ENCODE measurements at places on chromosomes 5 and 9.

GRCh38 chr9:76316069-76316468 is 78.2 kb downstream of the RFK start:
- no peak for DNase-seq

GRCh38 chr9:115213818-115214334 is 95.9 kb upstream of the TNC start:
- no peak for DNase-seq

GRCh38 chr9:33232815-33233214 is 7.2 kb upstream of the SPINK4 start:
- DNase-seq, result no peak

DNA sequence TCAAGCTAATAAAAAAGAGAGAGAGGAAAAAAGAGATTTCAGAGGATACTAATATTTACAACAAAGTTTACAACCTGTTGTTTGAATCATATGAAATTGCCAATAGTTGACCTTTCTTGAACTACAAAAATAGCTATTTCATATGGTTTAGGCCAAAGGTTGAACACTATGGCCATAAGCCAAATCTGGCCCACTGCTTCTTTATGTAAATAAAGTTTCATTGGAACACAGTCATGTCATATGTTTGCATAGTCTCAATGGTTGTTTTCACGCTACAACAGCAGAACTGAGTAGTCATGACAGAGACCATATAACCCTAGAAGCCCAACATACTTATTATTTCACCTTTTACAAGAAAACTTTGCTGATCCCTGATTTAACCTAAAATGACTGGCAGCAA is 20.9 kb downstream of the SEMA5A start:
- DNase-seq, result no peak

DNA sequence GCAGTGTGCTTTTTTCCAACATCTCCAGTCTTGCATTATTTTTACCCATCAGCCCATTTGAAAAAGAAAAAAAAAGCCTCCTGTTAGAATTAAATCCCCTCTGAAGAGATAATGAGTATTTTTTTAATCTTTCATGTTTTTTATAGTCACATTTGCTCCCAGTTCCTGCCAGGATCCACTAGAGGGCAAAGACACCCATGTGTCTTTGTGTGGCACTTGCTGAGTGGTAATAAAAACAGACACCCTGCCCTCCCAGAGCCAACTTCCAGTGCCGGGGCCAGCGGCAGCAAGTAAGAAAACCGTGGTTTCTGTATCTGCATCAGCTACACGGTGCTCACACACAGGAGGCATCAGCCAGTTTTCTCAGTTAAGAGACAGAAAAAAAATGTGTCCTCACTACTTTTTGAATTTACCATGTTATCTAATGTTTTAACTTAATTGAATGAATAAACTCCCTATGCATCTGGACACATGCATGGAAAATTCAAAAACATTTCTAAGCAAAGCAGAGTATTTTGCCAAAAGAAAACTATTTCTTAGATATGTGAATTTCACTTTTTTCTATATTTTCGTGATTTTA is 70.2 kb upstream of the PLEKHG4B start:
- peak; percentile 50 for DNase-seq

GRCh38 chr9:85630676-85631075 is 111.1 kb downstream of the AGTPBP1 start:
- DNase-seq, result no peak

- DNase-seq, result no peak
These were observed 78.0 kb downstream of the HMHB1 start for GRCh38 chr5:143889986-143890385.

GRCh38 chr5:56819060-56819881 is 3.9 kb downstream of the MAP3K1 start:
- peak; percentile 35 for DNase-seq

- no peak for DNase-seq
These were observed 412 bp downstream of the FGF18 start for GRCh38 chr5:171419688-171420430.

GRCh38 chr5:54443270-54443669 is 12.2 kb upstream of the HSPB3 start:
- DNase-seq, result peak; percentile 72

GRCh38 chr9:6907772-6908381 is 150.1 kb downstream of the KDM4C start:
- peak; percentile 28 for DNase-seq

DNA sequence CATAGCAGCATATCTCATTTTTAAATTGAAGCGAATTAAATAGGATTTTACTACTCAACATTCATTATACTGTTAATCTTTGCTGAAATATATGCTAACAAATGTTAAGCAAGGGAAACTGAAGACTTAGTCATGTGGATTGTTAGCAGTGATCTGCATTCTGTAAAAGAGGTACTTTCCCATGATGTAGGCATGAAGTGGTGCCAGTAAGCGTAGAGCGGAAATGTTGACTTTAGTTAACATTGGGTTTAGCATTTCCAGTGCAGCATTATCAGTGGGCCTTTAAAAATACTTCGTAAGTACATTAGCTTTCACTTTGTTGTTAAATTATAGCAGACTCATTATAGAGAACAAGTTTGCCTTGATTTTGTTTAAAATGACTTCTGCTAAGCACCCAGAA is 130.3 kb downstream of the CDC42SE2 start:
- no peak for DNase-seq

DNA sequence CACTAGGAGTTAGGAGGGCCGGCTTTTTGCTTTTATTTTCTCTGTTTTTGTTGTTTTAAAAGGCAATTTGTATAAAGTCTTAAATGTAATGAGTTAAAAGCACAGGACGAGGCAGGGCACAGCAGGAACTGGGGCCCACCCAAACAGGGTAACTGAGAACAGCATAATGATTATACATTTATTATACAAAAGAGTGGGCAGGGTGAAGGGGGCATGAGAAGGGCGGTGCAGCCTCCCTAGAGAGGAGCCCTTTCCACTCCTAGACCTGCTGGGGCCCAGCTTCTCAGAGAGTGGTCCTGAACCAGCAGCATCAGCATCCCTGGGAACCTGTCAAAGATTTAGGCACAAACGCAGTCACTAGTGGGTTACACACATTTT is 438.0 kb downstream of the AGTPBP1 start:
- DNase-seq, result no peak

DNA sequence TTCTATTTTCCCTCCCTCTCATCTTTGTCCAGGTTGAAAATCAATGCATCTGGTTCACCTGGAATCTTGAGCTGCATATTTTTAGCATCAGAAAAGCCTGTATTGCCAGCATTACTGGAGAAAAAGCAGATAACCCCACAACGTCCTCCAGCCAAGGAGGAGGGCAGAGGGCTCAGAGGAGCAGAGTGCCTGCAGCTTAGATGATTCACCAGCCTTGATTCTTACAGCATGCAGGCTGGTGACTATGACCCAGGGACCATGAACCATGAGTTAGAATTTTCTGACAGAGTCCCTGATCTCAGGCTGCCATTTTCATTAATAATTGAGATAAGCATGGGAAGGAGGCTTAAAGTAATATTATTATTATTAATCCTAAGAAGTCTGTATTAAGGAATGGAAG is 278.2 kb downstream of the BRINP1 start:
- DNase-seq, result no peak

DNA sequence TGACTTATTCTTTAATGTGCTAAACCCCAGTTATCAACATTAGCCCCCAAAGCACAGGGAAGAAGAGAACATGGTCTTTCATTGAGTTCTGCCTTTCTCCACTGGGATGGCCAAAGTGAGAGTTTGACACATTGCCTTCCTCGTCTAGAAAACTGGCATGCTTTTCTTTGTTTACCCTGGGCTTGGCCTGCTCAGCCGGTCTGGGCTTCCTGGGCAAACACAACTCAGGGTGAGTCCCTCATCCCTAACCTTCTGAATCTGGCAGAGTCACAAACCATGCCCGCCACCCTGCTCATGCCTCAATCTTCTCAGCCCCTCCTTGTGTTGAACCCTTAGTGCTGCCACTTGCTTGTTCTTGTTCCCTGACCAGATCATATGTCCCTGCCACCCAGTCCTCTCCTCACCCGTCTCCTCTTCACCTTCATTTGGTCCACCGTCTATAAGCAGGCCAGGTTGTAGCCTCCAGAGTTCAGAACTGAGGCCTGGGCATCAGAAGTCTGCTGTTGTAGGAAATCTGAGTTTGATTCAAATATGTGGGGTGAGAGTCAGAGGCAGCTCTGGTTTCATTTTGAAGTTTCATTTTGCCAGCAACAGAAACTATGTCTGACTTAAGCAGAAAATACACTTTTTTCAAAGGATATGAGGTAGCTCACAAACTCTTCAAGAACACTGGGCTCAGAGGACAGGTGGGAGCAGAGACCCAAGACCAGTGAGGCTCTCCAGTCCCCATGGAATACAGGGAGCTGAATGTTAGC is 217.6 kb downstream of the NDUFS4 start:
- DNase-seq, result no peak

GRCh38 chr9:98038958-98039357 is 17.6 kb upstream of the NANS start:
- peak; percentile 76 for DNase-seq

DNA sequence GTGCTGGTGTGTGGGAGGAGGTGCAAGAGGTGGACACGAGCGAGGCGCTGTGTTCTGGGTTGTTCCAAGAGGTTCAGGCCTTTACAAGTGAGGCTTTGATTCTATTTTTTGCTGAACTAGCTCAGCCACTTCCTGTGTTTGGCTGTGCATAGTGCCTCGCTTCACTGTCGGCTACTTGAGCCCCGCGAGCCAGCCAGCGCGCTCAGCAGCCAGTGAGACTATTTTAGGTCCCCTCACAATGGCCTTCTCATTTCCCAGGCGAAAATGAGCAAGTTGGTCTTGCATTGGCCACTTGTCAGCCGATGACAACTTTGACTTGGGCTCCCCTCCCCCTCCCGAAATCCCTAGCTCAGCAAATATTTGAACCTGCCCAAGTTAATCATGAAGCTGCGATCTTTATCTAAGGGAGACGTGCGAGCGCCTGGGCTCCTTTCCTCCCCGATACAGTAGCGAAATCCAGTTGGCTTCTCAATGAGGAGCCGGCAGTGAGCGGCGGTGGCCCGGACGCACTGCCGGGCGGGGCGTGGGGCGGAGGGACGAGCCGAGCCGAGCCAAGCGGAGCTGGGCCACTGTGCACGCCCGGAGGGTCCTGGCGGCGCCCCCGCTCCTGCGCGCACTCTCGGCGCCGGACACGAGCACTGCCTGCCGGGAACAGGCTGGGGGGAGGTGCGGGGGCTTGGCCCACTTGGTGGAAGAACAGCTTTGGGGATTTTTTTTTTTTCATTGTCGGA is 72.6 kb downstream of the PIK3R1 start:
- peak; percentile 49 for DNase-seq

DNA sequence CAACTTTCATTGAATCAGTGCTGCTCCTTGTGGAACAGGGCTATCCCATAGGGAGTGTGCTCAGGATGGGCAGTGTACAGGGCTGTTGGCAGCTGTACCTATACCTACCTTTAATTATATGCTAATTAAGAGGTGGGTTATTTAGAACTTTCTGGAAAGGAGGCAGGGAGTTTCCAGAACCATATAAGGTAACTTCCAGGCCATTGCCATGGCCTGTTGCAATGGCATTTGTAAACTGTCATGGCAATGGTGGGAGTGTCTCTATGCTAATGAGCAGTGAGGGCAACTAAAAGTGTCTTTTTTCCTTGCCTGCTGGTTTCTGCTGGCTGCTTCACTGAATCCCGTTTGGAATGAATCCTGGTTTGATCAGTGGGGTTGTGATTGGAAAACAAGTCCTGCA is 2.3 kb upstream of the ARHGAP26 start:
- no peak for DNase-seq

- DNase-seq, result no peak
These were observed 47.8 kb downstream of the PTPN3 start for GRCh38 chr9:109450346-109450745.

DNA sequence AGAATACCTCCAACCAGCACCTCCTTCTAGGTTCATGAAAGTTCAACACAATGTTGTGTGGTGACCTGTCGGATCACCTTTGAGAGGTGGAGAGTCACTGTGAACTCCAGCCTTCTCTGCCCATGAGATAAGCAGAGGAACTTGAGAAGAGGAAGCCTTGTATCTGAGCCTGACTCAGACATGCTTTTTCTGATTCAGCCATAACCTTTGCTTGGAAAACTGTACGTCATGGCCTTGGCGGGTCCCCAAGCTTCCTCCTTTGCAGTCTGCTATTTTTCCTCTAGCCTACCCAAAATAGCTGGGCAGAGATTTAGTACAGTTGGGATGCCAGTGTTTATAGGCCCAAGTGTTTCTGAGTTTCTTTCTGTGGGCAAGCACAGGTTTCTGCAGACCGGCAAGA is 274.7 kb downstream of the CETN3 start:
- no peak for DNase-seq

DNA sequence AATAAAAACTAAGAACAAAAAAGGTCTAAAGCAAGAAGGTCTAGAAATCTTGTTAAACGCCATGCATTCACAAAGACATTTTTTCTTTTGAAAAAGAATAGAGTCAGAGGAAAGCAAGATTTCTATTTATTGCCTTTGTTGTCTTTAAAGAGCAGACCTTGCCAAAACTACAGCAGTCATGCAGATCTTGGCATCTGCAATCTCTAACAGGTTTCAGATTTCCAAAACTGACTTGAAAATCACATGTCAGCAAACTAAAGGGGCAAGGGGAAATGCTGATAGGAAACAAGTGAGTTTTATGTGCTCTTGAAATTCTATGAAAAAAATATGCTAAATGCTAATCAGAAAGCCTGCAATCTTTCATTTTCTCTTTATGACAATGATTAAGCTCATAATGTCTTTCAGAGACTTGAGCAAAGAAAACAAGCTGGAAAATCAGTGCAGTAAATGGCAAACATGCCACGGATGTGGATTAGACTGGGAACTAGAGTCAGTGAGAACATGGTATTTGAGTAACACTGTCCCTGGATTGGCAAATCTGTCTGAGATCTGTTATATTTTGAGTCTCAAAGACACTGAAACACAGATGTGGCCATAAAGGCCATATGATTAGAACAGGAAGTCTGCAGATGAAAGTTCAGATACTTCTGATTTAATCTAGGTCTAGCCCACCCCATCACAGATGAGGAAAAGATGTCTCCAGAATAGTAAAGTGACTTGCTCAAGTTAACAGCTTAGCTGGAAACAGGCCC is 361.4 kb upstream of the RPS23 start:
- no peak for DNase-seq

GRCh38 chr5:135400866-135401265 is 1.8 kb upstream of the MACROH2A1 start:
- DNase-seq, result no peak

- no peak for DNase-seq
These were observed 121.0 kb downstream of the NREP start for GRCh38 chr5:111635916-111636570.

DNA sequence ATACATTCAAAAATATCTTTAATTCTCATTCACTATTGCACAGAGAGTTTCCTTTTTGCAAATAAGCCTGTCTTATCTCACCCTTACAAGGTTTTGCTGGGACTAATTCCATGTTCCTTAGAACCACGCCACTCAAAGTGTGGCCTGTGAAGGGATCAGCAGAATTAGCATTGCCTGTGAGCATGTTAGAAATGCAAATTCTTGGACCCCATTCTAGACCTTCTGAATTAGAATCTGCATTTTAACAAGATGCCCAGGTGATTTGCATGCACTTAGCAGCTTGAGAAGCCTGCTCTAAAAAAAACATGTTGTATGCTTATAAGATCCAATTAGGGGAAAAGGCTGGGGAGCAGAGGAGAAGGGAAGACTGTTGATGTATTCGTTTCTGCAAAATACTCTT is 460.0 kb downstream of the NTRK2 start:
- no peak for DNase-seq

Measured in NAMALWA (cell line).